ENCODE measurements at places on chromosomes 5 and 9. TPM values are rescaled to one million over a fixed set of nuclear protein-coding genes. Genes with fewer than 3 reads are reported as not detected.

Gene NPR3
- 26.2 TPM for total RNA-seq

Gene GKAP1
- 18.3 TPM for total RNA-seq

DNA sequence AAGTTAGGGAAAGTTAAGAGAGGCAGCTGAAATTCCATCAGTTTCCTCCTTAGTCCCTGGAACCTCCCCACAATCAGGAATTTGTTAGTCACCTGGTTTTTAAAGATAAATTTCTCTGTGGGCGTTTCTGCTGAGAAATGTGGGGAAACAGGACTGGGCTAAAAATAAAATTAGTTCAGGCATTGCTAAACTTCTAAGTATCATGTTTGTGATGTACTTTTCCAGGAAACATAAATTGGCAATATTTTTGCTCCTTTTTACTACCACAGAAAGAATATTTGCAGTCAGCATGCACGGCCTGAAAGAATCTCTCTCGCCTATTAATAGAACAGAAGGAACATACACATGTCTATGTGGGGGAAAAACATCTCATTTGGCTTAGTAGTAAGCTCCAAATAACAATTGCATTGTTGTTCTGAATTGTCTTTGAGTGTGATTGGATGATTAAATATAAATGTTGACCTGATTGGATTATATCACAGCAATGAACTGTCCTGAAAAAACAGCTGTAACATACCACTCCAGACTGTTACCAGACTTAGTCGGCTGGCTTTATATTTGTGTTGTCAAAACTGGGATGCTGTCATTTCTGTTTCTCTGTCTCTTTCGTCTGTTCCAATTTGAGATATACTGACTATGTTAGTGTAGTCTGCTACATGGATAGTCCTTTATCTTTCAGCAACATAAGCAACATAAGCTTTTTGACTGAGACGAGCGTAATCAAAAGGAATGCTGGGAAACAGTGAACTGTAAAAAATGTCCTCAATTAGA is 12.9 kb downstream of the TJP2 start:
- DNase-seq = no peak

- no peak for DNase-seq
These were observed 11.9 kb upstream of the NHP2 start for GRCh38 chr5:178165581-178165980.

DNA sequence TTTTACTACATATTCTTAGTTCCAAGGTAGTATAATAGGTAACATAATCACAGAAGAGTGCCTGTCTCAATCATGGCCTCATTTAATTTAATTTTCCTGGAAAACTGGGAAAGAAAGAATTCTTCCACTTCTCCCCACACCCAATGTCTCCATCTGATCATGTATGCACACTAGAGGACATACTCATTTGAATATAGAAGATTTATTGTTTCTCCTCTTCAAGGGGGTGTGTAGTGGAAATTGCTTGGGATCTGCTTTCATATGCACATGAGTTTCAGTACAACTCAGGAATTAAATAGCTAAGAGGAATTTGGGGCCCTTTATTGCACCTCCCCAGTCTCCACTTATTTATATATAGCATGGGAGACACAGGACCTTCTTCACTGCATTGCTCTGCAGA is 285.1 kb downstream of the SH3GL2 start:
- DNase-seq = no peak

DNA sequence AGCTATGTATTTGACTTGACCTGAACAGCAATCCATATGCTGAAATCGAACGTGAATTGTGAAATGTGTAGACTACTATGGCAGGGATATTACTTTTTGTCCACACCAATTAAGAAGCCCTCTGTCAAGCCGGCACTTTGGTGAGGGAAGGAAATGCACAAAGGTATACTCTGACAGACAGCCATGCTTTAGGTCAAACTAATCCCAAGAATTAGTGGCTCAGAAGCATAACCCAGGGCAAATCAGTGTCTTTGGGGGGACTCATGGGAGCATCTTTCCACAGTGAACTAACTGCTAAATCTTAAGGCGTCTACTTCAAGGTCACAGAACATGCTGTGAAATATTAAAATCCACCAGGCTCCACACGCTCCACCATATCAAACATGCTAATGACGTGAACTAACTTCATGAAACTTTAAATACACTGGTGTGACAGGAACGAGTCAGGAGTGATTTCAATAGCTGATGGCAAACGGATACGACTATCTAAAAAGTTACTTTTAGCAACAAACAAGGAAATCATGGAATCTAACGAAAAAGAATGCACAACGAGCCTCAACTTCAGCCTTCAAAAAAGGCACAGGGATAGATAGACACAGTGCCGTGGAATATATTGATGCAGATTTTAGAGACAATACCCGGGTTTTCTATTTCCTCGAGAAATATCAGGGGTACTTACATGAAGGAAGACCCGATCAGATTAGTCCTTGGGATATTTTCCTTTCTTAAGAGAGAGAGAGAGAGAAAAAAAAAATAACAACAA is 527 bp downstream of the MEF2C start:
- no peak for DNase-seq

- DNase-seq = no peak
These were observed 3.7 kb downstream of the HNRNPA0 start for GRCh38 chr5:137750436-137750835.

DNA sequence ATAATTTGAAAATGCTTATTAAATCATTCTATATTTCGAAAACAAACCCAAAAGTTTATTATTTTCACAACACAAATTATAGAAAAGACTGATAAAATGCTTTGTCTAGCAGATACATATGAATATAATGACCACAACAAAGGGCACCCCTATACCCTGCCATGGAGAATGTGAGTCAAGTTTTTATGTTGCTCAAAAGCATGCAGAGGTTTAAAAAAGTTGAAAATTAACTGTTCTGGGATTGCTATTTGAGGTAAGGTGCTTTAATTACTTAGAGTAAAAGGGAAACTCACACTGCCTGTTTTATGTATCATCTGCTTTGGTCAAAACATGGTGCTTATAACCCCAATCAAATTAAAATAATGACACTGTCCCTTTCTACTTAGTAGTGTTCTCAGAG is 41.0 kb downstream of the MLANA start:
- DNase-seq = no peak

DNA sequence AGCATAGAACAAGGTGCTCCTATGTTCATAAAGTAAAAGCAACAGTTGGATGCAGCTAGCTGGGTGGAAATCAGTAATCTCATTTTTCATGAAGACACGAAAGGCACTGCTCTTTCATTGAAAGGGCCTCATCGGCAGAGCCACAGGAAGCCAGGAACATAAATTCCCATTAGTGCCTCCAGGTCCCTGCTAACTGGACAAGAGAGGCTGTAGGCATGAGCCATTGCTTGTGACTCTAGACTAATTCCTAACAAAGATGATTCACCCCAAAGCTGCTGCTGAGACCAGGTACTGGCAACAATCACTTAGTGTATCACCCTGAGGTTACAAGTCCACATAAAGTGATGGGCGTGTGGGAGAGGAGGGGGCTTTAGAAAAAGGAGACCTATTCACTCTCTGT is 141.8 kb downstream of the BRINP1 start:
- DNase-seq = no peak

- no peak for DNase-seq
These were observed 238.3 kb upstream of the NUDT12 start for GRCh38 chr5:103800741-103801495.

DNA sequence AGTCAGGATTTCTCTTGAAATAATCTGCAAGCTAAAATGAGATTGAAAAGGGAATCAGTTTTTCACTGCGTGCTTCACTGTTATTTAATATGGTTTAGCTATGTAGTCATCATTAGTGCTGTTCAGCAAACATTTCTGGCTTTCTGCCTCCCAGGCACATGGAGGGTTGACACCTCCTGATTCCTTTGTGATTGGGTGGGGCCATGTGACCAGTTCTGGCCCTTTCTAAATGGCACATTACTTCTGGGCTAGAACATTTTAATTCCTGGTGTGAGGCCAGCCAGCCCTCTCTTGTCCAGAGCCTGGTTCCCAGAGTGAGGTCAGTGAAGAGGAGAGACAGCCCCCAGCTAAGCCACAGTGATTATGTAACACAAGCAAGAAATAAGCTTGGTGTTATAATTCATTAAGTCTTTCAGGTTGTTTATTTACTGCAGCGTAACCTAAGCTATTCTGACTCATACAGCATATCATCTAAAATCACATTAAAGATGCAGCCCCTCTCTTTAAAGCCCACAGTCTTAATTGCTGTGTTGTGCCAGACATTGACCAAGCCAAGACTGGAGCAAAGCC is 17.4 kb upstream of the ARSI start:
- DNase-seq = peak; percentile 71

GRCh38 chr9:95857124-95857523 is 18.4 kb upstream of the ERCC6L2 start:
- DNase-seq = no peak

- DNase-seq = no peak
These were observed 85.5 kb downstream of the DCP2 start for GRCh38 chr5:113061846-113062780.

DNA sequence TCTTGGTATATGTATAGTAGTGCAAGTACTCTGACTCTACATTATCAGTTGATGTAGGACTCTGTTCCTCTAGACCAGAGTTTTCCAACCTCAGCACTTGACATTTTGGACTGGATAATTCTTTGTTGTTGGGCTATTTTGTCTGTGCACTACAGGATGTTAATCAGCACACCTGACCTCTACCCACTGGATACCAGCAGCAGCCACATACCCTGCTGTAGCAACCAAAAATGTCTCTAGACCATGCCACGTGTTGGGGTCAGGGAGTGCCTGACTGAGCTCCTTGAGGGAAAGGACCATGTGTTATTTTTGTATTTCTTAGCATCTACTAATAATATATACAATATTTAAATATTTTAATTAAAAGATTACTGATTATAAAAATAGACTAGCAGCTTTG is 42.7 kb downstream of the TNPO1 start:
- DNase-seq = no peak

DNA sequence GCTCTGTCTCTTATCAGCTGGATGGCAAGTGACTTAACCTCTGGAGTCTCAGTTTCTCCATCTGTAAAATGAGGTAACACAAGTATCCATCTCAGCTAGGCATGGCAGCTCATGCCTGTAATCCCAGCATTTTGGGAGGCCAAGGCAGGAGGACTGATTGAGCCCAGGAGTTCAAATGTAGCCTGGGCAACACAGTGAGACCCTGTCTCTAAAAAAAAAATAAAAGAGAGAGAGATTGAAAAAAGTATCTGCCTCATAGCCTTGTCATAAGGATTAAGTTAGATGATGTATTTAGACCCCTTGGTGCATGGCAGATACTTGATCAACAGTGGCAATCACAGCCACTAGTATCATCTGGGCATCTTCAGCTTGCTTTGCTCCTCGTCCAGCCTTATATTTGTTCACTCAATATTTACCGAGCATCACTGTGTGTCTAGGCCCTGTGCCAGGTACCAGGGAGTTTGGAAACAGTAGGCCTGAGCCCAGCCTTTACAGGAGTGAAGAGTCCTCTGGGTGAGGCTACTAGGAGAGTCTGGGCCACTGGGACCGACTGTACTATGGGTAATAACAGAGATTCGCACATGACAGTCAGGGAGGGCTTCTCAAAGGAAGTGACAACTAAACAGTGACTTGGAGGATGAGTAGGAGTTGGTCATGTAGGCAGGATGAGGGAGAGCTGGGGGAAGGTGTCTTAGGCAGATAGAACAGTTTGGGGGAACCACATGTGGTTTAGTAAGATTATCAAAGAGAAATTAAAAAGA is 34.2 kb downstream of the CORO2A start:
- no peak for DNase-seq

All from left cardiac atrium (tissue), 4 donors.